ENCODE measurements at places on chromosomes 11 and 22.

GRCh38 chr11:11582011-11582701 is 39.6 kb downstream of the GALNT18 start:
- no peak for DNase-seq

GRCh38 chr11:69446108-69446507 is 35.4 kb upstream of the LINC01488 start:
- DNase-seq, result no peak

DNA sequence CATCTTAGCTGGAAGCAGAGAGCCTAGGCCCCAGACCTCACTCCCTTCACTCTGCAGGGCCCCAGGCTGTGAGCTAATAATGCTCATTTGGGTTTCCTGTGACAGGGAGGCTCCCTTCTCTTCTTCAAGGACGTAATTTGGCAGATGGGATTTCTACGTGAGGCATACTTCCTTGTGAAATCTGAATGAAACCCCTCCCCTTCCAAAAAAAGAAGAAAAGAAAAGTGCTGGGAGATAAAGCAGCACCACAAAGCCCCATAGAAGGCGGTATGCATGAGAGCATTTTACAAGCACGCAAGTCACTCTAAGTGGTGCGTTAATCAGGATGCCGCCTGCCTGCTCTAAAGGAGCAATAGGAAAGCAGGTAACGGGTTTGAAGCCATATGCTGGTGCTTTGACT is 5.7 kb downstream of the P2RX3 start:
- DNase-seq, result no peak

DNA sequence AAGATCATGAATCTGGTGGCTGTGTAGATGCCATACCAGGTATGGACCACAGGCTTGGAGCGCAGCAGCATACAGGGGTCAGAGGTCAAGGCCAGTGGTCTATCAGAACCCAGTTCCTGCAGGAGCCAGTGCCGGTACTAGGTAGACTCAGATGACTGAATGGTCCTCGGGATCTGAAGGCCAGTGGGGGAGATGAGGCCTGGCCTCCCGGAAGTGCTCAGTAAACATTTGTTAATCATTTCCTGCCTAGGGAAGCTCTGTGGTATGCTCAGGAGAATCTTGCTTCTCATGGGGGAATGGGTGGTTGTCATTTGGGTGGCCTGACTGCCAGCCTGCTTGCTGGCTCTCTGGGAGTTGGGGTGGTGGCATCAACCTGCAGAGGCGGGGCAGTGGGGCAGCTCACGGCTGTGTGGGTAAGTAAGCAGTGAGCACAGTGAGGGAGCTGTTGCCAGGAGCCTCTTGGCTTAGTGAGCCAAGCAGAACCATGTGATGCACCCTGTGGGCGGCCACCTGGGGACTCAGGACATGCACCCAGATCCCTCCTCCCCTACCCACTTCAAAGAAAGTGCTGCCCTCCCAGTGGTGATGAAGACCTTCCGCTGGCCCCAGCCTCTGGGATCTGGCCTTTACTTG is 33.0 kb downstream of the PTPRJ start:
- no peak for DNase-seq

- DNase-seq, result no peak
Observed at GRCh38 chr11:26219183-26220117, 112.5 kb upstream of the ANO3 start.

DNA sequence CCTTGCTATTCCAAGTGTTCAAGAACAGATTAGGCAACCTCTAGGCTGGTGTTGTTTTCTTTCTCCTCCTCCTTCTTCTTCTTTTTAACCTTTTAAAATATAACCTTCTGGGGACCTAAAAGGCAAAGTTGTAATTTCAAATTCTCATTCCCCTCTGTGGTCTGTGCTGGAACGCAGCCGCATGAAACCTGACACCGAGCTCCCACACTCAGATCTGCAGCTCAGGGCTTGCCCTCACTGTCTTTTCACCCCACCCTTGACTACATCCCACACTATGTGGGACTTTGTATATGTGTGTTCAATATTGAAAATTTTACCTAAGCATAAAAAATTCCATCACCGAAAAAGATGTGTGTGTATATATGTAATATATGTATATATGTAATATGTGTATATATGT is 62.0 kb upstream of the ARHGAP42 start:
- no peak for DNase-seq

DNA sequence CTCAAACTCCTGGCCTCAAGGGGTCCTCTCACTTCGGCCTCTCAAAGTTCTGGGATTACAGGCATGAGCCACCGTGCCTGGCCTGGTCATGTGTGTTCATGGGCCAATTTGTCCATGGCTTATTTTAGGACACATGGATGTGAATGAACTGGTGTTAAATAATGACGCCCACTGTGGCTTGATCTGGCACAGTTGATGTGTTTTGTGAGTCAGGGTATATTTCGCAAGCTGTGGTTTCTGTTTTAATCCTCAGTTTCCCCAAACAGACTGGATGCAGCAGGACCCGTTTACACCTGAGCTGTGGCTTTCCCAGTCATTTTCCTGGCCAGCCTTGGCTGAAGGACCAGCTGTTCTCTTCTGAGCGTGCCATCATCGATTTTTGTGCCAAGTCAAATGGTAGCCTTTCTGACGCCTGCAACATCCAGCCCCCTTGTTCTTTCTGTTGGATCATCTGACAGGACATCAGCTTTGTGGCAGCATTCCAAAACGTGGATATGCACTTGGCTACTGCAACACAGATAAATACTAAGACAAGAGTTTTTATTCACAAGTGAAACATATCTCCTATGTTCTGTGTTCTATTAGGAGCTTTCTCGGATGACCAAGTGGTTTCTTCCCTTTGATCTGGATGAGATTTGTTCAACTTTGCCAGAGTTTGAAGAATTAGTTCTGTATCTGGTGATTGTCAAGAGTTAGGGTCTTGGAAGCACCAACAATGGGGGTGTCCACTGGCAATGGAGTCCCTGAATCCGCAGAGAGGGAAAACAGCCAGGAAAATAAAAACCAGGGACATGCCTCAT is 40.0 kb upstream of the SEPTIN5 start:
- DNase-seq, result no peak

DNA sequence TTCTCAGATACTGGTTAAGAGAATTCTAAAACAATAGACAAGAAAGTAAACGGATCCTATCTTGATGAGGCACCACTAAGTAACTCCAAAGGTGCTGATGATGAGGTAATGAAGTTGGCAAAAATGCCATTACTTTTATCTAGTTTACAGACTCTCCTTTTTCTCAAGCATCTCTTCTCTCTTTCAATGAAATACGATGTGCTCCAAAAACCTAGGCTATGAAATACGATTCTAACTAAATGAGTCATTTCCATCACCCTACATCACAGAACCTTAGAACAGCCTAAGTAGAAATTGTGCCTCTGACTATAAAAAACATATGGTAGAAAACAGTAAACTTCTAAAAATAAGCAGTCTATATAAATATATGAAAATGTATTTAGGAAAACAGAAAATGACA is 58.9 kb upstream of the ARHGAP32 start:
- no peak for DNase-seq

GRCh38 chr22:46187862-46188261 is 37.5 kb downstream of the PPARA start:
- DNase-seq, result no peak

DNA sequence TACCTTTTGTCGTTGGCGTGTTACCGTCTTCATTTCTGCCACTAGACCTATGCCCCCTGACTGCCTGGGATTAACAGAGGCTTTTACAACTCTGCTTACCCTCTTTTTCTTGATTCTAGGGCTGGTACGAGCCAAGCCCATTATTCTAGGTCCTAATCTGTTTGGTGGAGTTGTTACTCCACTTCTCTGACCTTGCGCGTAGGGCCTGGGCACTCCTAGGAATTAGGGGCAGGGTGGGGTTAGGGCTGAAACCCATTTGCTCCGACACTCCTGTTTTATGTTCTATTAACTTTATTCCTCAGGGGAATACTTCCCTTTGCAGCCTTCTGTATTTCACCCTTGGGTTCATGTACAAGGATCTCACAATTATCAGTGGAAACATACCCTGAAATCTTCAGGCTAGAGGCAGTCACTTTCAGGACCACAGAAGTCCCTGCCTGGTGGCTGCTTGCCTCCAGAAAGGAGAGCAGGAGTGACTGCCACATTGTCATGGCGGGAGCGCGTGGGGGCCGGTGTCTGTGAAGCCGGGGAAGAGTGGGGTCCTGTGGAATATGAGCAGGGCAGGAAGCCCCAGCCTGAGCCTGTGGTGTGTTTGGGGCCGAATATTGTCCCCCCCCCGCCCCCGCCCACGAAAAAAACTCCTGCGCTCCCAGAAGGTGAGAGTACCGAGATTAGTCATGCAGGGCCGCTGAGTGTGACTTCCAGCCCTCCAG is 731 bp upstream of the SLC37A2 start:
- DNase-seq, result no peak

DNA sequence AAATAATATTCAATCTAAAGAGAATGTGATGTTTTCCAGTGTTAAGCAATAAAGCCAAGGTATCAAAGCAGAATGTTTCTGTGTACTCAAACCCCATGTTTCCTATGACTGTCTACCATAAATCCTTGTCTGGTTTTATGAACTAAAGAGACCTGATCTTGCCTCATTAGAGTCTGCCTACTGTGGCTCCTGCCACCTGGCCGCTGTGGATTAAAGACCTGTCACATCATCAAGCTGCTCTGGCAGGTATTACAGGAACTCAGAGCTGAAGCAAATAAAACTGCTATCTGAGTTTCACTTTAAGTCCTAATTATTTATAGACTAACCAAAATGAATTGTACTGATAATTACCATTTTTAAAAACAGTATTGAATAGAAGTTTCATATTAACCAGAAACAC is 207.8 kb upstream of the CCDC90B start:
- DNase-seq, result no peak

DNA sequence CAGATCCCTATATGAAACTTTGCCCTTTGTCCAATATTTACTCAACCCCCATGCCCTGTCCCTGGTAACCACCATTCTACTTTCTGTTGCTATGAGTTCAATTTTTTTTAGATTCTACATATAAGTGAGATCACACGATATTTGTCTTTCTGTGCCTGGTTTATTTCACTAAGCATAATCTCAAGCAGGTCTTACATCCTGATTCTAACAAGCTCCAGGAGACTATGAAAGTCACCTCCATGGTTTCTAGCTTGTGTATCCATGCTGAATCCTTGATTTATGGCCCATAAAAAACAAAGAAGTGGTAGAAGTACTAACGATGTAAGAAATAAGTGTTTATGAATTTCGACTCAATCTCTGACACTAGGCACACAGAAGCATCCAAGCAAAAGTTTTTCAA is 68.0 kb downstream of the OR5AK2 start:
- DNase-seq, result no peak

- no peak for DNase-seq
Observed at GRCh38 chr11:17922416-17922788, 90.4 kb downstream of the SERGEF start.

GRCh38 chr11:128517451-128518230 is 69.7 kb downstream of the ETS1 start:
- no peak for DNase-seq

GRCh38 chr11:76632492-76632891 is 38.1 kb downstream of the LRRC32 start:
- no peak for DNase-seq

- no peak for DNase-seq
Observed at GRCh38 chr22:17782621-17783020, 8.4 kb upstream of the BID start.

DNA sequence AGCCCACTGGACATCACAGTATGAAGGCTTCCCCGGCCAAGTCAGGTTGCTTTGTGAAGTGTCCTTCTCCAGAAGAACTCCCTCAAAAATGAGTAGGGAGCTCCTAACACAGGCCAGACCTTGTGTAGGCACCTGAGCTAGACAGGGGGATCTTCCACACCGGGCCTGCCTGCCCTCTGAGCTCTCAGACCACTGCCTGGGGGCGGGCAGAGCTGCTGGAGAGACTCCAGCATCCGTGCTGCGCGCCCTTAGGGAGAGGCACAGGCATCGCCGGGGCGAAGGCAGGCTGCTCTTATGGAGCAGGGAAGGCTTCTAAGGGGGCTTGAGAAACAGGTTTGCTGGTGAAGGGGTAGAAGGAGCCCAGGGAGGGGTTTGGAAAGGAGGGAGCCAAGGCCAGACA is 4.4 kb downstream of the KCNJ5 start:
- DNase-seq, result no peak

GRCh38 chr11:134230339-134230738 is 5.9 kb downstream of the VPS26B start:
- no peak for DNase-seq

DNA sequence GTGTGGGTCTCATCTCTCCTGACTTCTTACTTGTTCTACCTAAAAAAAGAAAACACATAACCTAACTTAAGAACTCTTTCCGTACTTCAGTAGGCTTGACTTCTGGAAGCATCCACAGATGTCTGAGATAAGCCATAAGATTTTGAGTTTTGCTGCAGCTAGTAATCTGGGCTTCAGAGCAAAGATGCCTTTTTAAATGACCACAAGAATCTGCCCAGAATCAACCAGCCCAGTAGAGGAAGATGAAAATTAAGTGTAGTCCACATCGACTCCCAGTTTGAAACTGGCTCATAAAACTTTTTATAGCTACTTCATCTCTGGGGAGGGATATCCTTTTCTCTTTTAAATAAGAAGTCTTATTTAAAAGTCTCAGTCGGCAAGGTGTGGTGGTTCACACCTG is 10.7 kb downstream of the DENND5A start:
- DNase-seq, result no peak

- DNase-seq, result no peak
Observed at GRCh38 chr11:126083829-126084607, 21.4 kb upstream of the CDON start.

- no peak for DNase-seq
Observed at GRCh38 chr11:116615211-116615865, 157.4 kb downstream of the BUD13 start.
